Activated T-helper 9 cell treated with anti-CD3 and anti-CD28 coated beads, Interleukin-2, amount 50 U/mL, for 16 hours (primary cell): ENCODE measurements at places on chromosomes 2 and 18.

GRCh38 chr18:58727776-58728500 is 56.7 kb downstream of the MALT1 start:
- no peak for DNase-seq

DNA sequence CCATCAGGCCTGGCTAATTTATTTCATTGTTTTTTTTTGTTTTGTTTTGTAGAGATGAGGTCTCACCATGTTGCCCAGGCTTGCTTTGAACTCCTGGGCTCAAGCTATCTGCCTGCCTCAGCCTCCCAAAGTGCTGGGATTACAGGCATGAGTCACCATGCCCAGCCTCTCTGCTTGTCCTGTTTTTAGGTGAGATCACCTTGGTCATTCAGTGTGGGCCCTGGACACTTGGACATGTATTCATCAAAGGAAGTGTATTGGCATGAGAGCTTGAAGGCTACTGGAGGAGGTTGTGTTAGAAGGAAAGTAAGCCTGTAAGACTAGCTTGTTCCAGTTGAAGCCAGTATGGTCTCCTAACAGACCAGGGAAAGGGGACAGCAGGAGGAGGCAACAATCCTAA is 229.2 kb upstream of the RGPD4 start:
- no peak for DNase-seq

DNA sequence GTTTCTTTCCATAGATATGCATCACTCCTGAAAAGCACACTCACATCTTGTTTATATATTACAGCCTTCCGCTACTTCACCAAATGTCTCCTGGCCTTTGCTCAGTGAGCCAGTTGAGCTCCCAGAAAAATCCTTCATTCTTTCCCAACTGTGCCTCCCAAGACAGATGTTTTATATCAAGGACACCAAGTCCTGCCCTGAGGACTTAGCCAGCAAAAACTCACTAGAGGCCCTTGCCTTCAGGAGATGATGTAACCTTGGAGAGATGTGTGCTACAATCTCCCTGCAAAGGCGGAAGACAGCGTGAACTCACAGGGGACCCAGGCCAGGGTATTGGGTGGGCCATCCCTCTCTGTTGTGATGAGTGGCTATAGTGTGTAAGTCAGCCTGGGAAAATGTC is 86.1 kb upstream of the CTAGE1 start:
- no peak for DNase-seq

- DNase-seq: no peak
Measured at GRCh38 chr2:143581134-143581533, 451.9 kb downstream of the ARHGAP15 start.

DNA sequence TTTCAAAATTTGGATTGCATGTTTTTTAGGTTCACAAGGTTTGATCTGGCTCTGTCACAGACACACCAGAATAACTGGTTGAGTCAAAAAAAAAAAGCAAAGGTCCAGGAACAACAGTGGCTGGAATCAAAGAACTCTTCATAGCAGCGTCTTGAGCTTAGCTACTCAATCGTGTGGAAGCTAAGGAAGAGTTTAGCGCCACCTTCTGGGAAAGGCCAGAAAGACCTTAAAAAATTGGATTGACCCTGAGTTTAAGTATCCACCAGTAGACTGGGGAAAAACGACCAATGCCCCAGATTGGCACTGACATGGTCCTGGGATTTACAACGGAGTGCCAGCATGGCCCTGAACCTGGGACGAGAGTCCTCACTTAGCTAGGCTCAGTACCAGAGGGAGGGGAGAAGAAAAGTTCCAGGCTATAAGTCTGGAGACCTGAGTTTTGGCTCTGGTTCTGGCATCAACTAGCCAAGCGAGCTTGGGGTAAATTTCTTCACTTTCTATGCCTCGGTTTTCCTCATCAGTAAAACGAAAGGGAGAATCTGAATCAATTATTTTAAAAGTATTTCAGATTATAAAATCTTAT is 71.1 kb upstream of the TFCP2L1 start:
- no peak for DNase-seq

DNA sequence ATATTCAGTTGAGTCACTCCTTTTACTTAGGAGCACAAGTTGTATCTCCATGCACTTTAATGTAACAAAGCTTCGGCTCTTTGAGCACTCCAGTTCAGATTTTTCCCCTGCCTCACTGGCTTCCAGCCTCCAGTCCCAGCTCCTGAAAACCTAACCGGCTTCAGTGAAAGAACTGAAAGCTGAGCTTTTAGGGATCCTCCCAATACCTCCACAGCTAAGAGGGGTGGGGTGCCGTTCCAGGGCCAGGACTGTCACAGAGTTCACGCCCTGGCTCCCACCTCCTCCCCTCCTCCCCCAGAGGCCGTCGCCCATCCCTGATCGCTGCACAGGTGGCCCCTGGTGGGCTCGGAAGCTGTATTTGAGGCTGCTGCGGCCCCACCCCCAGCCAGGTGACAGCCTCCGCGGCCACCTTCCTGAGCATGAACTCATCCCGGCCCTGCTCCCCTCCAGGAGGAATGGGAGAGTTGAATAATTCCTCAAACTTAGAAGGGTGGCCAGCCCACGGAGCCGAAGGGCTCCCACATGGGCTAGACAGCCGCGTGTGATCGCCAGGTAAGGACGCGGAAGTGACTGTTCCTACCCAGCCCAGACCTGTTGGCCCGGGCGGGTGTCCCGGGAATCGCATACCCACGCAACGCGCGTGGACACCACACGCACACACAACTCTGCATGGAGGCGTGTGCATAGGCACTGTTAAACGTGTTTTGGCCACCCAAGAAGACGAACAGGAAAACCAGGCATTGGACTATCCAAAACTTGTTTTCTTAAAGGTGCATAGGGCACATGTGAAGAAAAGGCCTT is 1.8 kb downstream of the MYO5B start:
- DNase-seq: no peak

DNA sequence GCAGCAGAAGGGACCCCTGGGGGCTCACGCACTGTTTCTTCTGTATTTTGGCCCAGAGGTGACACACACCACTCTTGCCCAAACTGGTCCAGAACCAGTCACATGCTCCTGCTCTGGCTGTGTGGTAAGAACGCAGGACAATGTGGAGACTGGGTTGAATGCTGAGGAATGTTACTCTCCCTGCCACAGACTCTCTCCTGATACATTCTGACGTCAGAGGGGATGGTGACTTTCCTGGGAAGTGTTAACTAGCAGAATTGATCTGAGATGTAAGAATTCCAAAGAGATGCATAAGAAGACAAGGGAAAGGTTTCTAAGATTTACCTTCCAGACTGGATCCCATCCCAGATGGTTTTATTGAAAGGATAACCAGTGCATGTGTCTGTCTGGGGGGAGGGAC is 100.8 kb downstream of the ASB1 start:
- no peak for DNase-seq

DNA sequence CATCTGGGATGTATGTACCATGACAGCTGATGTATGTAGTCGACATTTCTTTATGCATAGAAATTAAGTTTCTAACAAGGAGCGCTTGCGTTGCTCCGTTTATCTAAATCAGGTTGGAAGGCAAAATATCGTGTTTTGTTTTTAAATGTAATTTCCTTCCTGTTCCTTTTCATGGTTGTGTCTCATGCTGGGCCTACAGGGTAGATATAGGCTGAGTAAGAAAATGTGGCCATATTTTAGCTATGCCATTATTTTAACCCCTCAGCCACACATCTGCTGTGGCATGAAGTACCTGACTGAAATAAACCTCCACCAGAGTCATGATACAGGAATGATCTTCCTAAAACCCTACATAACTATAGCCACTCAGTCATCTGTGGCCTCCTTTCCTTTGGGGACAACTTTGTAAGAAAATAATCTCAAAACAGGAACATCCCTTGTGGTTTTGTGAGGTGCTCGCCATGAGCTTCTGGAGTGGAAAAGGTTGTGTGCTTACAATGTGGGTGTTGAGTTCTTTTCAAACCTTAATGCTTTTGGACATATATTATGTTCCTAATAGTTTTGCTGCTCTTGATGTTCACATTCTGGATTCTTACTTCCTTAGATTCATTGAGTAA is 214.3 kb downstream of the FAM210A start:
- no peak for DNase-seq

DNA sequence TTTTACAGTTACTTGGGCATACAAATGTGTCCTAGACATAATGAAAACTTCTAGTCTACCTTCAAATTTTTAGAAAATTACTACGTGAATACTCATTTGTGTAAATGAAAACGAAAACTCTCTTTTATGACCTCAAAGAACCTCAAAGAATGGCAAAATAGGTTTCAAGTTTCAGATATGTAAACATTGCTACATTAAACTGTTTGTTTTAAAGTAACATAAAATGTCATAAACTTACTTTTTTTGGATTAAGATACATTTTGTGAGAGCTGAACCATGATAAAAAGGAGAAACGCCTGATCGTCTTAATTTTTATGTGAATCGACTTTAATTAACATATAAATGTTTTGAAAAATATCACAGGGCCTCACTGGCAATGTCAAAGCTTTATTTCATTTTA is 91.4 kb downstream of the PPP1R1C start:
- DNase-seq: no peak

GRCh38 chr2:122939796-122940195 is 1085.3 kb upstream of the CNTNAP5 start:
- DNase-seq: no peak

DNA sequence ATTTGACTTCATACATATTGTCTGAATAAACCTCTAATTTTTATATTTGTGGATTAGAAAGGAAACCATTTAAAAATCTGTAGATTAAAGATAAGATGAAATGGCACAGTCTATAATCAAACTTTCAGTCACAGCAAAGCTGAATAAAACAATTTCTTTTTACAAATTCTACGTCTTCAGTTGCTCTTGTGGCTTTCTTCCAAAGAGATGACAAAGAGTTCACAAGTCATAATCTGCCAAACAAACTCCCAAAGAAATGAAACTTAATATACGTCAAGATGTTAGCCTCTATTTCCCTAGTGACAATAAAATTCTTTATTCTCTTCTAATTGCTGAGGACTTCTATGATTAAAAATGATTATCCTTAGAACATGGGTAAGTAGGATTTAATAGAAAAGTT is 66.3 kb downstream of the FIGN start:
- DNase-seq: no peak

DNA sequence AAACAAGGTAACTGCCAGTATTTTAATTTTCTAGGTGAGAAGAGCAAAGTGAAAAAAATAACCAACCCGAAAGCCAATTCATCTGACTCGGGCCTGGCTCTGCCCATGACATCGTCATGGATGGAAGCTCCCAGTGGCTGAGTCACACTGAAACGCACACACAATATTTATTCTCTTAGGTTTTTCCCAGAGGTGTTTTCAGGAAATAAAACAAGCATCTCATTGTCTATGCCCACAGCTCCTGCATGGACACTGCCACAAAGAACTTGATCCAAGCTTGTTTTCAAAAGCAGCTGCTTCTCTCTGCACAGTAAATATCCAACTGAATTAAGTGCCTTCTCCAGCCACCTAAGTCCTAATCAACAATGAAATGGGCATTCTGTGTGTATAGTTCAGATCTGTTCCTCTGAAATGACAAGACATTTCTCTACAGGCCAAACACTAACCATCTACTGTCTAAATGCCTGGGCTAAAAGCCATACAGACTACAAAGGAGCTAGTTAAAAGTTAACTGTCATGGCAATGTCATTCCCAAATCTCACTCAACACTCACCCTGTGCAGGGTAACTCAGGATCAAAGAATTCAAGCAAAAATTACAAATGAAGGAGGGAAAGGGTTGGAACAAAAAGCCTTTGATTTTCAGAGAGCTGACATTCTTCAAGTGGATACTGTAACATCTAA is 62.9 kb downstream of the RPL31 start:
- no peak for DNase-seq

DNA sequence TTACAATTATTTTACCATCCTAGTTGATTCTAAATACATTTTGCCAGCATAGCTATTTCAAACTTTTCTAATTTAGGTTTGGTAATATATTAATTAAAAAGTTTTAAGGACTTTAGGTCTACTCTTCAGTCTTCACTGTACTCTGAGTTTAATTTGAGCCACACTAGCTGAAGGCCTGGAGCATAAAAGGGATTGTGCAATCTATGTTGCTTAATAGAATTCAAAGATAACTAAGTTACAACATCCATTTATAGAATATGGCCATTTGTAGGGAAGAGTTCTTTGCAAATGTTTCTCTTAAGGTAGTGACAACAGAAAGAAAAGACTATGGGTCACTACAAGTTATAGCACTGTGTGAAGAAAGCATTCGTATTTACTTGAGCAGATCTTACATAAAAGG is 702.2 kb upstream of the NRXN1 start:
- DNase-seq: no peak

DNA sequence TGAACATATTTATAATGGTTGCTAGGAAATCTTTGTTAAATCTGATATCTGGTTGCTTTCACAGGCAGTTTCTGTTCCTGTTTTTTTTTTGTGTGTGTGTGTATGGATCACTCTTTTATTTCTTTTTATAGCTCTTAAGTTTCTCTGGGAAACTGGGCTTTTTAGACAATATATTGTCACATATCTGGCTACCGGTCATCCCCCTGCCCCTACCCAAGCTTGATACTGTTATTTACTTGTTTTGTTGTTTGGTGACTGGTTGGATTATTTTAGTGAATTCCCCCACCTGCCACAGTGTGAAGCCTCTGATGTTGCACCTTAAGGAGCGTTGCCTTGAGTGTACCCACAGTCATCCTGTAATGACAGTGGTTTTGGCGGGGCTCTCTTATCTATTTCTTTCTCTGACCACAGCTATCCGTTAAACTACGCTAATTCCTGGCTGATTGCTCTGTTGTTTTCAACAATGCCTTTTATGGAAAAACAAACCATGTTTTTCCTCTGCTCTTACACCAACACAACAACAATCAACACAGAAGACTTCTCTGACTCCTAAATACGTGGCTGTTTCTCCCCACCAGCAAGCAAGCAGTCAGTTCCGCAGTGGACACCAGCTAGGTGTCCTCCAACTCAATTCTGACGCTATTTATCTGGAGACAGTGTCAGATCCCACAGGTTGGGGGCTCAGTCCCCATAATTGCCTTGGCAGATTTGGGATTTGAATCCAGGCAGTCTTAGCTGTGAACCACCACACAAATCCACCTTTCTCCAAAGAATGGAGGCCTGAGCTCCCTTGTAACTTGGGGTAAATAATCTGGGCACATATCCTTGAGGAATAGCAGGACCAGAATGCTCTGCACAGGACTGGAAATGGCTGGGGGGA is 10.9 kb downstream of the GNLY start:
- no peak for DNase-seq

GRCh38 chr2:197216361-197216979 is 94.1 kb downstream of the ANKRD44 start:
- DNase-seq: no peak

- no peak for DNase-seq
Measured at GRCh38 chr2:17615728-17616351, 75.3 kb downstream of the VSNL1 start.

DNA sequence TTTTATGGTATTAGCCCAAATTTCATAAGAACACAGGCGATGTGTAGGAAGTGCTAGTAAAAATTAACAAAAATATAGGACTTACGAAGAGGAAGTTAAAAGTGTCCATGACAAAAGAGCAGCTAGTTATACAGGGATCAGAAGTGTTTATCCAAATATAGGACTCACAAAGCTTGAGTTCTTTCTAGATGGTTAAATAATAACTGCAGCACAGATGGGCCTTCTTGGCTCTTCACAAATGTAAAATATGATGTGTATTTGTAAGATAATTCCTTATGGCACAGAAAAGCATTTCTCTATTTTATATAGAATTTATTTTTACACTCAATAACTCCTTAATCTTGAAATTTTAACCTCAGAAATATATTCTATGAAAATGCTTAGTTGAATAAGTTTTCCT is 100.9 kb upstream of the SPHKAP start:
- no peak for DNase-seq
